ENCODE measurements at places on chromosomes 6 and 20.

DNA sequence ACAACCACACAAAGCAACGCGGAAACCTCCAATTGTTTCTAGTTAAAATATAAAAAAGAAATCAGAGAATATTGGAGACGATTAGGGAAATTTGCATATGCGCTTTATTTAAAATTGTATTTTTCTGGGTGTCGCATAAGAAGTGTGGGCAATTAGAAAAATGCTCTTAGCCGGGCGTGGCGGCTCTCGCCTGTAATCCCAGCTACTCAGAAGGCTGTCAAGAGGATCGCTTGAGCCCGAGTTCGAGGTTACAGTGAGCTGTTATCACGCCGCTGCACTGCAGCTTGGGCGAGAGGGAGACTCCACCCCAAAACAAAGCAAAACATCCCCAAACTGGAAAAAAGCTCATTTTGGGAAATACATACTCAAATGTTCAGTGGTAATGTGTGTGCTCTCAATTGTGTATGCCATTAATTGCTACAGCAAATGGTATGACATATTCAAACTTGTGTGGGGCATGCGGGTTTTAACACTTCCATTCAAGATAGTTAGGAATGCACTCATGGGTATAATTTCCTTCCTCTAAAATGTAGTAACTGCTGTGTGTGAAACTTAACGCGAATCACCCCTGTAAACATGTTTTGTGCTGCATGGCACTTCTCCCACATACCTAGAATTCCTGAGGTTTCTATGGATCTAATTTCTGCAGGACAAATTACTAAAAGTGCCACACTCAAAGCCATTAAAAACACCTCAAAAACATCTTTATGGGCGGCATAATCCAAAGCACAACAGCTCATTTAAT, 54.7 kb upstream of the HFE start:
- peaks cover 8% of the 10 kb centered on the region for H3K4me1 ChIP-seq
- no peaks in the 10 kb centered on the region for H3K27me3 ChIP-seq
- peak overlapping the region; percentile 83 for H3K27ac ChIP-seq
- no peaks in the 10 kb centered on the region for H3K36me3 ChIP-seq

DNA sequence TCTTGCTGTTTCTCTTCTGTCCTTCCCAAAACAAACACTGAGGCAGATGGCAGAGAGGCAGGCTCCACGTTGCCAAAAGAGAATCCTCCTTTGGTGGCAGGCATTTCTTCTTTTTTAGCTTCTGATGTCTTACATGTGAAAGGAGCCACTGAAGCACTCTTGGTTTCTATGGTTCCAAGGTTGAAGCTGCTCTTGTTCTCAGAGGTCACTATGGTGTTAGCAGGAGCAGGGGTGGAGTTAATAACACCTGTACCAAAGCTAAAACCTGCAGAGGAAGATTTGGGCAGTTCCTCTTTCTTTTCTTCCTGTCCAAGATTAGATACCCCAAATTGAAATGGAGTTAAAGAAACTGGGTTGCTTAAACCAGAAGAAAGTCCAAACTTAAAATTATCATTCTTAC, 28.8 kb downstream of the FAM8A1 start:
- H3K27ac ChIP-seq, result no peak overlapping the region
- H3K36me3 ChIP-seq, result peaks cover 13% of the 10 kb centered on the region
- no peaks in the 10 kb centered on the region for H3K27me3 ChIP-seq
- H3K4me1 ChIP-seq, result peaks cover 12% of the 10 kb centered on the region
- DNase-seq, result no peak
- no peak overlapping the region for H3K4me3 ChIP-seq

GRCh38 chr6:80165143-80165542, 58.7 kb downstream of the BCKDHB start:
- DNase-seq, result peak; percentile 56
- H3K4me3 ChIP-seq, result no peak overlapping the region
- peak overlapping the region; percentile 74 for H3K27ac ChIP-seq
- no peaks in the 10 kb centered on the region for H3K36me3 ChIP-seq

DNA sequence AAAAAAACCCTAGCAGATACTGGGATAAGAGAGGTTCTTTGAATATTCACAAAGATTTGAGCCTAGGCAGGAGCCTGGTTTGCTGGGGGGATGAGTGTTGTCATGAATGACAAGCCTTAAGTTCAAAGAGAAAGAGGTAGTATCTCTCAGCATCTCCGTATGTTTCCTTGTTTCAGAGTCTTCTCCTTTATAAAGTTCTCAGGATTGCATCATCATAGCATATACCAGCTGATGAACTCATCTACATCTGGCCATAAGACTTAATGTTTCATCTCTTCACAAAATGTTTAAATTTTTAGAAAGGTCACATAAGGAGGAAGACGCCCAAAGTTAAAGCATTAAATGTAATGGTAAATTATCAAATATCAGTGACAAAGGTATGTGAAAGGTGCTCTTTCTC, 17.1 kb downstream of the DEFB114 start:
- H3K4me1 ChIP-seq, result no peaks in the 10 kb centered on the region
- H3K27me3 ChIP-seq, result no peaks in the 10 kb centered on the region
- no peak for DNase-seq
- H3K4me3 ChIP-seq, result no peak overlapping the region

- H3K36me3 ChIP-seq, result no peaks in the 10 kb centered on the region
- no peak for DNase-seq
- no peaks in the 10 kb centered on the region for H3K27me3 ChIP-seq
Observed at GRCh38 chr6:56374841-56375369, 127.5 kb upstream of the COL21A1 start.

GRCh38 chr6:15279047-15279661, 33.3 kb downstream of the JARID2 start:
- H3K36me3 ChIP-seq, result no peaks in the 10 kb centered on the region
- H3K4me3 ChIP-seq, result no peak overlapping the region
- peaks cover 53% of the 10 kb centered on the region for H3K4me1 ChIP-seq
- DNase-seq, result no peak
- H3K27ac ChIP-seq, result no peak overlapping the region
- no peaks in the 10 kb centered on the region for H3K27me3 ChIP-seq

DNA sequence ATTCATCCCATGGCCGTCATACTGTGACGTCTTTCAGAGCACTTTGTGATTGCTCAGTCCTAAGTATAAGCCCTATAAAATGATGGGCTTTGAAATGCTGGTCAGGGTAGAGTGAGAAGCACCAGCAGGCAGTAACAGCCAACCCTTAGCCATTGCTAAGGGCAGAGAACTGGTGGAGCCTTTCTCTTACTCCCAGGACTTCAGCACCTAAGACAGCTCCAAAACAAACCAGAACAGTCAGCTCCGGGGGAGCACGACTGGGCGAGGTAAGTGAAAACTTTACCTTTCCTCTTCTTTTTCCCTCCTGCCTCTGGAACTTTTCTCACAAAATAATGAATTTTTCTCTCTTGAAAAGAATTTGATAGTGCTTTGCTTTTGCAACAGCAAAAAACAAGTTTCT, at the start of gene VIP:
Gene VIP, plus strand, starts transcription at position 104 of the 400 bp plus-strand sequence. CDS start 1,381 bp downstream, outside the sequence.
- no peak for DNase-seq
- no peaks in the 10 kb centered on the region for H3K4me1 ChIP-seq
- no peak within 1 kb of the TSS for H3K4me3 ChIP-seq
- H3K27ac ChIP-seq, result no peak within 1 kb of the TSS
- no peaks in the 10 kb centered on the region for H3K27me3 ChIP-seq
- no peaks in the 10 kb centered on the region for H3K36me3 ChIP-seq

DNA sequence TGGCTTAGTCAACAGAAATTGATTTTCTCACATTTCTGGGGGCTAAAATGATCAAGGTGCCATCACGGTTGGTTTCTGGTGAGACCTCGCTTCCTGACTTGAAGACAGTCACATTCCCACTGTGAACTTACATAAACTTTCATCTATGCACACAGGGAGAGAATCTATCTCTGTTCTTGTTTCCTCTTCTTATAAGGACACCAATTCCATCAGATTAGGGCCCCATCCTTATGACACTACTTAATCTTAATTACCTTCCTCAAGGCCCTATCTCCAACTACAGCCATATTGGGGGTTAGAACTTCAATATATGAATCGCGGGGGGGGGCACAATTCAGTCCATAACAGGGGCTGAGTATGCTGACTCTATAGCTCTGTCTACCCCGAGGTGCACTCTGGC, 10.6 kb upstream of the SCGN start:
- DNase-seq, result no peak
- peaks cover 3% of the 10 kb centered on the region for H3K27me3 ChIP-seq
- no peaks in the 10 kb centered on the region for H3K4me1 ChIP-seq
- no peak overlapping the region for H3K4me3 ChIP-seq

DNA sequence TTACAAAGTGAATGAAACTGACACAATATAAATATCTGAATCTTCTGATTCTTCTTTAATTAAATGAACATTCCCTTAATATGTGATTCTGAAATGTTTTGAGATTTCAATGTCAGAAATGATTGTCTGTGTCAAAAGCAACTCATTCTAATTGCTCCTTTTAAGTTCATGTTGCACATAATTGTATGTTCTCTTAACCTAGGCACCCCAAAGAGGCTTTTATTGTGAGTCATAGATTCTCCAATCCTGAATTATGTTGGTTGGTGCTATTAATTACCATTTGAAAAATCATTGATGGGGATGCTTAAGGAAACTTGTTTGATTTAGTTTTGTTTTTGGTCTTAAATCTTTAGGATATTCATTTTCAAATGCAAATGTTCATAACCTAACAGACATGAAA, 829.7 kb upstream of the CITED2 start:
- no peaks in the 10 kb centered on the region for H3K27me3 ChIP-seq
- no peaks in the 10 kb centered on the region for H3K36me3 ChIP-seq
- H3K27ac ChIP-seq, result no peak overlapping the region
- H3K4me3 ChIP-seq, result no peak overlapping the region
- DNase-seq, result no peak

- peaks cover 2% of the 10 kb centered on the region for H3K36me3 ChIP-seq
- H3K4me1 ChIP-seq, result no peaks in the 10 kb centered on the region
- H3K27ac ChIP-seq, result no peak overlapping the region
- no peak for DNase-seq
- H3K27me3 ChIP-seq, result no peaks in the 10 kb centered on the region
Observed at GRCh38 chr20:7985916-7986315, 33.6 kb downstream of the TMX4 start.

GRCh38 chr6:29490552-29490951, 2.8 kb upstream of the MAS1L start:
- no peak for DNase-seq
- H3K27ac ChIP-seq, result no peak overlapping the region
- no peaks in the 10 kb centered on the region for H3K27me3 ChIP-seq
- no peaks in the 10 kb centered on the region for H3K36me3 ChIP-seq
- H3K4me3 ChIP-seq, result no peak overlapping the region

- H3K4me3 ChIP-seq, result no peak overlapping the region
- no peaks in the 10 kb centered on the region for H3K27me3 ChIP-seq
- no peaks in the 10 kb centered on the region for H3K36me3 ChIP-seq
- H3K4me1 ChIP-seq, result peaks cover 26% of the 10 kb centered on the region
- no peak for DNase-seq
Observed at GRCh38 chr20:17875981-17876385, 92.6 kb downstream of the SNX5 start.

DNA sequence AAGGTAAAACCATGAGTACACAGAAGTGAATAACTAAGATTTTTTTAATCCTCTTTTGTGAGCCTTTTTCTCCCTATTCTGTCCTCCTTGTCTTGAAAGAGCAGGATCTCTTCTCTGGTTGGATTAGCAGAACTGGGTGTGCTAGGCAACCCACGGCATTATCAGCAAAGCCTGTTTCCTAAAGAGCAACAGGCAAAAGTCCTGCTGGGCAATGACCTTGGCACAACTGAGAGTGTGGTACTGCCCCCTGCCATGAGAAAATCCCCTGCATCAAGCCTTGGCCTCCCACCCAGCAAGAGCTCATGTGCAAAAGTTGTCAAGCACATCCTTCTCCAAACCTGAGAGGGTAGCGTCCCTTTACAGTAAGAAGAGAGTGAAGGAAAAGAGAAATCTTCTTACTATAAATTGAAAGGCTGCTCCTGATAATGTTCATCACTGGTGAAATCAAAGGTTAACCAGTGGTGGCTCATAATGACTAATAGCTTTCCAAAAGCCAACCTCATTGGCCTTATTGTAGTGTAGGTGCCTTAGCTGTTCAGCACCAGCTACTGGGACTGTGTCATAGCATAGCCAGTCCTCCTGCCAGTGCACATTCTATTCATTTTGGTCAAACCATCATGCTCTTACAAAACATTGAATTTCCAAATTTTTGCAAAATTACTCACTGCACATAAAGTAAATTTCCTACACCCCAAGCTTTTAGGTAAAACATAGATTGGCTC, 17.1 kb downstream of the KIF6 start:
- no peak overlapping the region for H3K27ac ChIP-seq
- H3K36me3 ChIP-seq, result no peaks in the 10 kb centered on the region
- H3K27me3 ChIP-seq, result no peaks in the 10 kb centered on the region
- no peak for DNase-seq
- no peak overlapping the region for H3K4me3 ChIP-seq
- no peaks in the 10 kb centered on the region for H3K4me1 ChIP-seq

- H3K27me3 ChIP-seq, result no peaks in the 10 kb centered on the region
- no peak for DNase-seq
- no peaks in the 10 kb centered on the region for H3K36me3 ChIP-seq
- no peaks in the 10 kb centered on the region for H3K4me1 ChIP-seq
Observed at GRCh38 chr6:85081102-85081501, 316.7 kb upstream of the TBX18 start.

GRCh38 chr6:149317644-149318571, at the start of gene TAB2:
TSS of gene TAB2 (plus strand) at chr6:149317712. CDS start at chr6:149369998, 52,286 bp downstream.
- peak within 1 kb of the TSS; percentile 96 for H3K27ac ChIP-seq
- no peak for DNase-seq
- H3K36me3 ChIP-seq, result no peaks in the 10 kb centered on the region
- H3K27me3 ChIP-seq, result no peaks in the 10 kb centered on the region
- peak within 1 kb of the TSS; percentile 97 for H3K4me3 ChIP-seq

GRCh38 chr20:21288587-21289370, 14.4 kb upstream of the XRN2 start:
- H3K4me1 ChIP-seq, result no peaks in the 10 kb centered on the region
- no peaks in the 10 kb centered on the region for H3K27me3 ChIP-seq
- no peak for DNase-seq
- H3K36me3 ChIP-seq, result no peaks in the 10 kb centered on the region
- no peak overlapping the region for H3K27ac ChIP-seq

DNA sequence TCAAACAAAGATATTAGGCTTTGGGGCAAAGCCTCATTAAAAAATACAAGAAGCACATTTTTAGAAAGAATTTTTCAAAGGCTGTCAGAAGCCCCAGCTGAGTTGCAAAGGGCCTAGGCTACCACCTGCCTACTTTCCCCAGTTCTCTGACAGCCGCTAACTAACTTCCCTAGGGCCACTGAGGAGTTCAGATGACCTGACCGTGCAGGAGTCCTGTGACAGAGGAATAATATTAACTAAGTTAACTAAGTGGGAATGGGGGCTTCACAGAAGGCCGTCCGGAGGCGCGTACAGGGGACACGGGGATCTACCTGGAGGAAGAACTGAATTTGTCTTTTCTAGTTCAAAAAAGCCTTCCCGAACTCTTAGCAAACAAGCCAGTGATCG, 884 bp downstream of the MCHR2 start:
- no peaks in the 10 kb centered on the region for H3K4me1 ChIP-seq
- H3K4me3 ChIP-seq, result no peak overlapping the region
- H3K27ac ChIP-seq, result no peak overlapping the region
- DNase-seq, result no peak

Data from GM12878 (cell line).